ENCODE measurements at places on chromosomes 16 and 17.
A peak's percentile ranks its signal among the peaks of the same experiment; 100 is the strongest.

DNA sequence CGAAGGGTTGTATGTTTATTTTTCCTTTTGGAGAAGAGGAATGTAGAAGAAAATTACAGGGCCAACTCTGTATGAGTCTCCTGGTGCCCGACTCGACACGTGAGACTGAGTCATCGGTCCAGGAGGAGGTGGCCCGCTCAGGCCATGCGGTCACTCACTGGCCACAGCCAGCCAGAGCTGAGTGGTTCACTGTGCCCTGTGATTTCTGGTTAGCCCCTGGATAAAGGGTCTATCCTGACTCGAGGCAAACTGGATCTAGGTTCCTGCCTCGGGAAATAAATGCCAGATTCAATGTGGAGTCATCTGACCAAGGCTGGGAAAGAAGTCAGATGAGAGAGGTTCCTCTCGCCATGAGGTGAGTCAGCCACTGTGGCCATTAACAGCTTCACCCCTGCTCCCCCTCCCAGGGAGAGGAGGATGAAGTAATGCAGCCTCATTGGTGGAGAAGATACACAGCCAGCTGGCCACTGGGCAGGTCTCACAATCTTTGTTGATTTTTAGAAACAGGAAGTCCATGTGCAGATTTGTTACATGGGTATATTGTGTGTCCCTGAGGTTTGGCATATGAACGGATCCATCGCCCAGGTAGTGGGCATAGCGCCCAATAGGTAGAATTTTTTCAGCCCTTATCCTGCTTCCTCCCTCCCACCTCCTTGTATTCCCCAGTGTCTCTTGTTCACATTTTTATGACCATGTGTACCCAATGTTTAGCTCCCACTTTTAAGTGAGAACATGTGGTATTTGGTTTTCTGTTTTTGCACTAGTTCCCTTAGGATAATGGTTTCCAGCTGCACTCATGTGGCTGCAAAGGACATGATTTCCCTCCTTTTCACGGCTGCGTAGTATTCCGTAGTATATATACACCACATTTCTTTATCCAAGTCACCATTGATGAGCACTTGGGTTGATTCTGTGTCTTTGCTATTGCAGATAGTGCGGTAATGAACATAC, 21.7 kb upstream of the USP36 start:
- H3K4me1 ChIP-seq, result peaks cover 13% of the 10 kb centered on the region
- H3K36me3 ChIP-seq, result peaks cover 12% of the 10 kb centered on the region
- peak; percentile 83 for DNase-seq

DNA sequence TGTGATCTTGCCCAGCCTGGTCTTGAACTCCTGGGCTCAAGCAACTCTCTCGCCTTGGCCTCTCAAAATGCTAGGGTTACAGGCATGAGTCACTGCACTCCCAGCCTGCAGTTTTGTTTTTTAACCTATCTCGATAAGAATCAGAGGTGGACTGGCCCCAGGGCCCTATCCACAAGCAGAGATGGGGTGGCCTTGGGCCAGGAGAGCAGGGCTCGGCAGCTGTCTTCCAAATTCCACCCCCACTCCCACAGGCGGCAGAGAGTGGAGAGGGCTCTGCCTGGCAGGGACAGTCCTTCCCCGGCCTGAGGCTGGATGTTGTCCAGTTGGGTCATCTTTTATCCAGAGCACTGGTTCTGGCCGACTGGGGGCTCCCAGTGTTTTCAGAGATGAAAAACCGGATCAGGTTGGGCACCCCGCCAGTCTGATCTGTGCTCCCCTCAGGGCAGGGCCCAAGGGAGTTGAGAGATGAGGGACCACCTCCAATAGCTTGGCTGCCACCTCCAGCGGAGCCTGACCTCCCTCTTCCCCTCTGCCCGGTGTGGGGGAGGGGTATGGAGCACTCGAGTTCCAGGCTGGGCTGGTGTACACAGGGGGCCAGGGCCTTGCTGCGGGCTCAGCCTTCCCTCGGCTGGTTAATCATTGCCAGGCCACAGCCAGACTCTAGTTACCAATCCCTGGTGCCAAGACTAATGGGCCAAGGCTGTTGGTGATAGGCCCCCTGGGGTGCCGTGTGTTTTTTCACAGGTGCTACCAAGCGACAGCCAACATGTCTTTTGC, 30.3 kb upstream of the MYO15B start:
- H3K4me1 ChIP-seq, result peaks cover 11% of the 10 kb centered on the region
- peaks cover 10% of the 10 kb centered on the region for H3K36me3 ChIP-seq
- H3K27me3 ChIP-seq, result no peaks in the 10 kb centered on the region
- H3K4me3 ChIP-seq, result no peak overlapping the region
- peak overlapping the region; percentile 42 for H3K27ac ChIP-seq

DNA sequence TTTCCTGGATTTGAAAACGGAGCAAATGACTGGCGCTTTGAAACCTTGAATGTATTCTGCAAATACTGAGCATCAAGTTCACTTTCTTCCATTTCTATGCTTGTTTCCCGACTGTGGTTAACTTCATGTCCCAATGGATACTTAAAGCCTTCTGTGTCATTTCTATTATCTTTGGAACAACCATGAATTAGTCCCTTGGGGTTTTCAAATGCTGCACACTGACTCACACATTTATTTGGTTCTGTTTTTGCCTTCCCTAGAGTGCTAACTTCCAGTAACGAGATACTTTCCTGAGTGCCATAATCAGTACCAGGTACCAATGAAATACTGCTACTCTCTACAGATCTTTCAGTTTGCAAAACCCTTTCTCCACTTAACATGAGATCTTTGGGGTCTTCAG, 32.3 kb downstream of the BRCA1 start:
- no peaks in the 10 kb centered on the region for H3K27me3 ChIP-seq
- no peak overlapping the region for H3K4me3 ChIP-seq
- no peaks in the 10 kb centered on the region for H3K4me1 ChIP-seq
- H3K27ac ChIP-seq, result no peak overlapping the region

DNA sequence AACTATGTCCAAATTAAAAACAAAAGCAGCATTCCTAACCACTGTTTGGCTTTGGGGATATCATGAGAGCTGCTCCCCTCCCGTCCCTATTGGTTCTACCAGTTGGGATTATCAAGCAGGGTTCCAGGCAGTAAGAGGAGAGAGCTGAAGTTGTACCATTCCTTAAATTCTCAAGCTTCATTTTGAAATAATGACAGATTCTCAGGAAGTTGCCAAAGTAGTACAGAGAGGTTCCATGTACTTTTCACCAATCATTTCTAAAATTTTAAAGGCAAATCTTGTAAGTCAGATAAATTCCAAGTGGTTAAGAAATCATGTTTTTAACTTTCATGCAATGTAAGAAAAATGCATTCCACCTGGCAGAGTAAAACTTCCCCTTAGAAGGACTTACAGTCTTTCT, 36.9 kb downstream of the TEX2 start:
- no peaks in the 10 kb centered on the region for H3K27me3 ChIP-seq
- H3K36me3 ChIP-seq, result no peaks in the 10 kb centered on the region
- DNase-seq, result no peak
- no peak overlapping the region for H3K4me3 ChIP-seq

- no peak overlapping the region for H3K27ac ChIP-seq
- H3K4me1 ChIP-seq, result peaks cover 9% of the 10 kb centered on the region
- peak overlapping the region; percentile 21 for H3K4me3 ChIP-seq
- no peaks in the 10 kb centered on the region for H3K36me3 ChIP-seq
- DNase-seq, result peak; percentile 65
- H3K27me3 ChIP-seq, result peaks cover 36% of the 10 kb centered on the region
Measured at GRCh38 chr16:24610416-24610755, 71.0 kb downstream of the RBBP6 start.

- H3K27ac ChIP-seq, result no peak overlapping the region
- H3K4me1 ChIP-seq, result peaks cover 15% of the 10 kb centered on the region
- no peak for DNase-seq
- H3K27me3 ChIP-seq, result no peaks in the 10 kb centered on the region
- no peaks in the 10 kb centered on the region for H3K36me3 ChIP-seq
- no peak overlapping the region for H3K4me3 ChIP-seq
Measured at GRCh38 chr16:27289669-27290068, 21.1 kb upstream of the NSMCE1 start.

DNA sequence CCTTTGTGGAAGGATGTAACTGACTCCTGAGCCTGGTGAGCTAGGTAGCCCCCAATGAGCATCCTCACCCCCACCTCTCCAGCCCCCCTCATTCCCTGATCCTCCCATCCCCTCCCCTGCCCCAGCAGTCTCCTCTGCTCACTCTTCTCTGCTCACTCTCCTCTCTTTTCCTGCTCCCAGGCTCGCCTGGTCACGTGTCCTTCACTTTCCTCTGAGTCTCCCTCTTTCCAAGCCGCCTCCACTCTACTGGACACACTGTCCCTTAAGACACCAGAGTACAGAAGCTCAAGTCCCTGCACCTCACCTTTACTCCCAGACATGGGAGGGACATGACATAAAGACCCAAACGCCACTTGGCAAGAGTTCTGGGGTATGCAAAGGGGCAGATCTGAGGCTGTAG, 76.3 kb upstream of the RBL2 start:
- no peaks in the 10 kb centered on the region for H3K27me3 ChIP-seq

- no peaks in the 10 kb centered on the region for H3K4me1 ChIP-seq
- H3K27me3 ChIP-seq, result no peaks in the 10 kb centered on the region
- H3K36me3 ChIP-seq, result no peaks in the 10 kb centered on the region
- no peak overlapping the region for H3K27ac ChIP-seq
Measured at GRCh38 chr16:69490707-69491324, 66.4 kb downstream of the CYB5B start.

- H3K36me3 ChIP-seq, result no peaks in the 10 kb centered on the region
- peak overlapping the region; percentile 64 for H3K4me3 ChIP-seq
- no peak overlapping the region for H3K27ac ChIP-seq
- no peak for DNase-seq
Measured at GRCh38 chr17:55269894-55270293, 5.1 kb downstream of the HLF start.

DNA sequence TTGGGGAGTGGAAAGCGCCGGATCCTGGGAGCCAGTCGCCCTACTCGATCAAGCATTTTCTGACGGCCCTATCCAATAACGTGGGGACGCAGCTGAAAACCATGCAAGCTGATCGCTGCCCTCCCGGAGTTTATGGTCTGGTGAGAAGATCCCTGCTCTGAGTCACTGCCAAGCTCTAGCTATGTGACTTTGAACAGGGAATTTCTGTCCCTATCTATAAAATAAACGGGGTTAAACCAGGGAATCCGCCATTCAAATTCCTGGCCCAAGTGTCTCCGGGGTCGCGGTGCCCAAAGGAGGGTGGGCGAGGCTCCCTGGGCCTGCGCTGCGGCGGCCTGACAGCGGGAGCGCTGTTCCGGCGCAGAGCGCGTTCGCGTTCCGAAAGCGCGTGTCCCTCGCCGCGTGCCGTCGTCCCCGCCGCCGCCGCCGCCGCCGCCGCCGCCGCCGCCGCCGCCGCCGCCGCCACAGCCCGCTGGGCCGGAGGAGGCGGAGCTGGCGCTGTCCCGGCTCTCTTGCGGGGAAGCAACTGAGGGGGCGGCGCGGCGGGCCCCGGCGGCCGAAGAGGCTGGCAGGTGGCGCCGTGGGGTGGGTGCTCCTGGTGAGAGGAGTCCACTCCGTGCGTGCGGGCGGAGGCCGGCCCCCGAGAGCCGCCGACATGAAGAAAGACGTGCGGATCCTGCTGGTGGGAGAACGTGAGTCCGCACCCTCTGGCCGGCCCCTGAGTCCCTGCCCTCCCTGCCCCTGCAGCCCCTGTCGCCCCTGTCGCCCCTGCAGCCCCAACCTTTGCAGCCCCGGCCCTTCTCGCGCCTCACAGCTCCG, at the start of gene RHOT1:
Gene RHOT1 (plus strand): TSS at position 465 of the 819 bp plus-strand sequence. CDS start 191 bp downstream, at position 656.
- peaks cover 19% of the 10 kb centered on the region for H3K4me1 ChIP-seq
- DNase-seq, result peak; percentile 89
- no peaks in the 10 kb centered on the region for H3K27me3 ChIP-seq
- peak within 1 kb of the TSS; percentile 97 for H3K27ac ChIP-seq
- peak within 1 kb of the TSS; percentile 91 for H3K4me3 ChIP-seq

DNA sequence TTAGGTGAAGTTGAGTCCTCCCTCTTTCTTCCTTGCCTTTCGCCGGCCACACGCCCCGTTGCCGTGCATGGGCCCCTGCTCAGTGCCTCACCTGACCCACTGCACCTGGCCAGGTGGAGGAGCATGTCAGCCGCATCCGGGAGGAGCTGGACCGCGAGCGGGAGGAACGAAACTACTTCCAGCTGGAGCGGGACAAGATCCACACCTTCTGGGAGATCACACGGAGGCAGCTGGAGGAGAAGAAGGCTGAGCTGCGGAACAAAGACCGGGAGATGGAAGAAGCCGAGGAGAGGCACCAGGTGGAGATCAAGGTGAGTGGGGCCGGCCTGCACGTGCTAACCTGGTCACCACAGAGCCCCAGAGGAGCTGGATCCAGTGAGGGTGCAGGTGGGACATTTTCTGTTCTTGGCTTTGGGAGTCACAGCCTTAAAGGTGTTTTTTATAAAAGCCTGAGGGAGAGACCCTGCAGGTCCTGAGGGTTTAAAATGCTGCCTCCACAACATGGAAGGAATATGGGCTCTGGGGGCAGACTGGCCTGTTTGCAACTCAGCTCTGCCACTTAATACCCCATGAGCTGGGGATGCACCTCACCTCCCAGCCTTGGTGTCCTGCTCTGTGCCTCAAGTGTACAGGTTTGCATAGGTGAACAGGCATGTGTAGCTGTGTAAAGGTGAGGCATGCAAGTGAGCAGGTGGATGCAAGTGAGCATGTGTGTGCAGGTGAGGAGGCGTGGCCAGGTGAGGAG, 12.1 kb upstream of the DBNDD1 start:
- no peaks in the 10 kb centered on the region for H3K27me3 ChIP-seq
- no peaks in the 10 kb centered on the region for H3K4me1 ChIP-seq
- no peak overlapping the region for H3K4me3 ChIP-seq

- H3K27me3 ChIP-seq, result no peaks in the 10 kb centered on the region
- no peak overlapping the region for H3K27ac ChIP-seq
- H3K36me3 ChIP-seq, result peaks cover 12% of the 10 kb centered on the region
- peak; percentile 71 for DNase-seq
Measured at GRCh38 chr16:11051879-11052808, 107.8 kb downstream of the CLEC16A start.

DNA sequence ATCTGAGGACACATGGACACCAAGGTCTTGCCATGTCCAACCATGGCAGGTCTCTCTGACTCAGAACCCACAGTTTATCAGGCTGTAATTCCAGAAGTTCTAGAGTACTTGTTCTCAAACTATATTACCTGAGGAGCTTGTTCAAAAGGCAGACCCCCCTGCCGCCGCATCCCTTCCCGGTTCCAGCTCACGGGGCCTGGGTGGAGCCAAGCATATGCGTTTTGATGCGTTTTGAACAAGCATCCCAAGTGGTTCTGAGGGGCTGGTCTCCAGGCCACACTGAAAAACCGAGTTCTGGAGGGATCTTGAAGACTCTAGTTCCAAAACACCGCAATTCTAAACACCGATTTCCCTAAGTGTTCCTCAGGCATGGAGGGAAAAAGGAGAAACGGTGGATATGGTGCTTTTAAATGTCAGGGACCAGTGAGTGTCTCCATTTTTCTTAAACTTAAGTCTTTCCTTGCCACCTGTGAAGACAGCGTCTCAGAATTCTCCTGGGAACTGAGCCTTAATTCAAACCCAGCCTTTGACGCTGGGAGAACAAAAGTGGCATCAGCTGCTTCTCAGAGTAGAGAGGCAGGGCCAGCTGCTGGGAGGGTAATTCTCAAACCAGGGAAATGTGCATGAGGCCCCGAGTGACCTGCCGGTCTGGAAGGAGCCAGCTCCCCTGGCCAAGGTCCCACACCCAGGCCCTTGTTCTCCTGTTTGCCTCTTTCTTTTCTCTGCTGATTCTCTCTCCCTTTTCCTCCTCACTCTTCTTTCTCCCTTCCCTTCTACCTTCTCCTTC, 84.4 kb upstream of the PLCG2 start:
- H3K27ac ChIP-seq, result no peak overlapping the region
- peaks cover 20% of the 10 kb centered on the region for H3K4me1 ChIP-seq

Data from upper lobe of right lung (tissue), 1 donor.